ENCODE measurements at places on chromosomes 1 and 21. TPM values are rescaled to one million over a fixed set of nuclear protein-coding genes. Genes with fewer than 3 reads are reported as not detected.

- DNase-seq = no peak
Measured at GRCh38 chr1:55484173-55484572, 269.0 kb upstream of the USP24 start.

GRCh38 chr1:63190171-63190570 lies 132.2 kb upstream of the FOXD3 start:
- no peak for DNase-seq

DNA sequence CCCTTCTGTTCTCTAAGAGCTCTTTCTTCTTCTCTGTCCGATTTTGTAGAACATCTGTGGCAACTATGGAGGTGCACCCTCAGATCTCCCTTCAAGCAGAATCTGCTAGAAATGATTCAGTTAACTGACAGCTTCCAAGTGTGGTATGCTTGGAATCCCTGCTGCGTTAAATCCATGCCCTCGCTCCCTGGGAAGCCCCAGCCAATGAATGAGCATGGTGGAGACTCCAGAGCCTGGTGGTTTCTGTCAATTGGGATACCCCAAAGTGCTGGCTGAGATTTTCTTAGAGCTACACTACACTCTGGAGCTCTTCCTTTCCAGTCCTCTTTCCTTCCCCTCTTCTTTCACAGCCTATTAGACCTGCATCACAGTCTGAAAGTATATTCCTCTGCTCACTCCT lies 116.3 kb upstream of the C1orf21 start:
- no peak for DNase-seq

DNA sequence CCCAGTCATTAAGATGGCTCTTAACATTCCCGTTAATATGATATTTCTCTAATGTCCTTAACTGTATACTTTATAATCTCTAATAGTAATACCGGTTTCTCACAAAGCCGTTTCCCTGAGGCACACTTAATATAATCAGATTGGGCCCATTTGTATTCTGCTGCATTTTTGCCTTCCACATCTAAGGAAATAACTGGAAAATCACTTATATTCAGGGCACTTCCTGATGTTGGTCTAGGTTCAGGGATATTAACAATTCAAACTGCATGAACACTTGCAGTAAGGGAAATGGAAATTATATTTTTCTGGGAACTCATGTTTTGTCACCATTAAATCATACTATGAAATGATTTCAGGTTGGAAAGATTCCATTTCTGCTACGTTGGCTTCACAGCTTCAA lies 119.8 kb downstream of the TPR start:
- DNase-seq = no peak

- DNase-seq = no peak
Measured at GRCh38 chr21:19603011-19603593, 1199.5 kb upstream of the TMPRSS15 start.

GRCh38 chr1:102751111-102751510 lies 357.2 kb downstream of the COL11A1 start:
- no peak for DNase-seq

- no peak for DNase-seq
Measured at GRCh38 chr1:196401891-196402290, 206.3 kb downstream of the KCNT2 start.

- DNase-seq = no peak
Measured at GRCh38 chr1:159162516-159163265, 8.7 kb upstream of the CADM3 start.

DNA sequence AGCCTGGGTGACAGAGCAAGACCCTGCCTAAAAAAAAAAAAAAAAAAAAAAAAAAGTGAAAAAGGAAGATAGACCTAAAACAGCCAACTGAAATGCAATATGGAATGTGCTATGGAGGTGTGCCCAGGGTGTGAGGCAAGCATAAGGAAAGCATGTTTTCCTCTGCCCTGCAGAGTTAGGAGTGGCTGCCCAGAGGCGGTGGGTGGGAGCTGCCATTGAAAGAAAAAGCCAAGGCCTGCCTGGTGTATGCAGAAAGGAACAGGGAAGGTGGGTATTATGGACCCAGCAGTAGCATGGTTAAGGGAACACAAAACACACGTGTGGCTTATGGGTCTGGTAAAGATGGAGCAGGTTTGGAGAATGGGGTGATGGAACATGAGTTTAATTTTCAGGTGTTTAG lies 8.9 kb downstream of the CD244 start:
- DNase-seq = no peak

GRCh38 chr1:206905295-206906164 lies 8.3 kb downstream of the IL24 start:
- peak; percentile 69 for DNase-seq

GRCh38 chr1:24201941-24202440 lies 14.9 kb upstream of the IFNLR1 start:
- DNase-seq = peak; percentile 94

DNA sequence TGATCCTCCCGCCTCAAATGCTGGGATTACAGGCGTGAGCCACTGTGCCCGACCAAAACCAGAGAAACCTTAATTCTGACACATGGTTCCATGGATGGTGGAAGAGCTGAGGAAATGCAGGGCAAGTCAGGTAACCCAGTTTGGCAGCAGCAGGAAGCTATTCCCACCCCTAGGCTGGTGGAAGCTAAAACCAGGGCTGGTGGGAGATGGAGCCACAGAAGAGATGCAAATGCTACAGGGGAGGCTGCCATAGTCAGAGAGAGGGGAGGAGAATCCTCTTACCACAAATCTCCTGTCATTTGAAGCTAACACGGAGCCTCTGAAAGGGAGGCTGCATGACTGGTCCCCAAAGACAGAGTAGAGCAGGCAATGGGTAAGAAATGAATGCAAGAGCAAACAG lies 4.1 kb upstream of the CDC42BPA start:
- no peak for DNase-seq

DNA sequence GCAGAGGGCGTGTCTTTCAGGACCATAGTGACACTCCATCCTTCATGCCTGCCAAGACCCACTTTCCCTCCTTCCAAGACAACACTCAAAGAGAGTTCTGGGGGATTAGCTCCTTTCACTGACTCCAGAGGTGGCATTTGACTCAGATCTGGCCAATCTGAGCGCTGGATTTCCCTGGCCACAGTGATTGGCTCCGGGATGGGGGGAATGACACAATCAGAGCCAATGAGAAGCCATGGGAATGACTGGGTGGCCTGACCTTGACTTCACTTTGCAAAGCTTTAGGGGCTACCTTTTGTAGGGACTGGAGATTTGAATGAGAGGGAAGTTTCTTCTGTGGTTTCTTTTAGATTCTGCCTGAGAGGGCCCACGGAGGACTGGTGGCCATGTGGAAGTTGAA lies 26.9 kb upstream of the WNT4 start:
- no peak for DNase-seq

GRCh38 chr1:156464335-156464734 lies 36.2 kb downstream of the MEF2D start:
- DNase-seq = no peak

DNA sequence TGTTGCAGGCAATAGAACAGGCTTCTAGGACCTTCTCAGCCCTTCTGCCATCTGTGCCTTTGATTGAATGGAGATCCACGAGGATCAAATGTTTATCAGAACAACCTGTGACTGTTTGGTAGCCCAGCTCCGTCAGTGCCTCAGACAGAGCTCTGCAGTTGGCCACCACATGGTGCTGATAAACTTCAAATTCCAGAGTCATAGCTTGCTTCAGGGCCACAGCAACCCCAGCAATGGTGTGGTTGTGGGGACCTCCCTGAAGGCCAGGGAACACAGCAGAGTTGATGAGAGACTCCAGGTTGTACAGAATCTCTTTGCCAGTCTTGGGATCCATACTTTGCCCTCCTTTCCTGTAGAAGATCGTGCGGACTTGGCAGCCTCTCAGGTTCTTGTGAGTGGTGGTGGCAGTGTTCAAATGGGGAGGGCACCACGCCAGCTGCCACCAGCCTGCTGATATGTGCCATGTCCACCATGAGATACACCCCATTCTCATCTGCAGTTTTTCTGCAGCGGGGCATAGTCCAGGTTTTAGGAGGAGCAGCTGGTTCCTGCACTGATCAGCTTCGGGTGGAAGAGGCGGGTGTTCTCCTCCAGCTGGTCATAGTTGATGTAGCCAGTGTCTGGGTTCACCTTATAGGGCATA lies 82.9 kb upstream of the ARTN start:
- DNase-seq = no peak

DNA sequence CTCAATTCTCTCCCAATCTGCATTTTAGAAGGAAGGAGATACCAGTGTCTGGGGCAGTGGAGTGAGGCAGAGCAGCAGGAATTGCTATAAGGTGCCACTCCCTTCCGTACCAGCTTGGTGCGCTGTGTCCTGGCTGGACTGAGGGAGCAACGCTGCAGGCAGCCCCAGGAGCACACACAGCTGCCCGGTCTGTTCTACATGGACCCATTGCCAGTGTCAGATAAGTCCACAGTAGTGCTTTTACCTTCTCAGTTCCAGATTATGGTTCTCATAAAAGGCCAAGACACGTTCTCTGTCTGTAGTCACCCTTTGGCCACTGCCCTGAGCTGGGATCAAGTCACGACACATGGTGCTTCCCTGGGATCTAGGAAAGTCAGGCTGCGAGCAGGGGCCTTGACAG lies 44.1 kb upstream of the BARHL2 start:
- DNase-seq = no peak

DNA sequence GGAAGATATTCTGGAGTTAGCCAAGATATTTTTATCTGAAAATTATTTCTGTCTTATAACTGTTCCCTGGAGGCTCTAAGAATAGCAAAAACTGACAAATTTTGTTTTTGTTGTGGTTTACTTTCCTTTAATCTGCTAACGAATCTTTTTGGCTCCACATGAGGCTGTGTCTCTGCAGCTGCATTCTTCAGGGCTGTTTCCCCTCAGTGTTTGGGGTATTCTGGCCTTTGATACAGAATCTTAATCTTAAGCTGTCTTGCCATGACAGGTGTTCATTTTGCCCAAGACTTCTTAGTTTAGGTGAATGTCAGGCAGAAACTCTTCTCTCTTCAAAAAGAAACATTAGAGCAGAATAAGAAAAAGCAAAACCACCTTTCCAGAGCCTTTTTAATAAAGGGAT lies 83.8 kb downstream of the GABPA start:
- DNase-seq = no peak

DNA sequence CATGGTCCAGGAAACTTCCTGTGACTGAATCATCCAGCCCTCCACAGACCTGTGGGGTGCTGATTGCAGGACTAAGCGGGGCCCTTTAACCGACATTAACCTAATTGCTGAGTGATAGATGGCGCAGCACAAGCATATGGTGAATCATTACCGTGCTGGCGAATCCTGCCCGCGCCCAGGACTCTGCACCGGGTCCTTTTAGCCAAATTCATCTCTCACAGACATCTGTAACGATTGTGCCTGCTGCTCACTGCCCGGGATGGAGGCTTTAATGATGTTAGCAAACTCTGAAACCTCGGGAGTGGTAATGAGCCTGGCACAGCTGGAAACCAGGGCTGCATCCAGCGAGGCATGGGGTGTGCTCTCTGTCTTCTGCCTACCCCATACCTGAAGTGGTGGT lies 147.3 kb upstream of the CD34 start:
- no peak for DNase-seq

GRCh38 chr21:25842925-25843324 lies 108.2 kb downstream of the GABPA start:
- DNase-seq = no peak

- no peak for DNase-seq
Measured at GRCh38 chr1:231544943-231545592, 16.6 kb downstream of the TSNAX start.

LENEP gene
- not detected for total RNA-seq

SLAMF9 gene
- total RNA-seq = 2.2 TPM

GABRD gene
- 2.1 TPM for total RNA-seq

PIGR gene
- total RNA-seq = 0.02 TPM

ERG gene
- 0.25 TPM for total RNA-seq

THAP3 gene
- total RNA-seq = 11.4 TPM

STYXL2 gene
- not detected for total RNA-seq

IVL gene
- total RNA-seq = not detected

APCS gene
- total RNA-seq = not detected

PADI3 gene
- 5.7 TPM for total RNA-seq

COL16A1 gene
- 12.2 TPM for total RNA-seq

All from H4 (cell line).